ENCODE measurements at places on chromosomes 12 and 14. TPM values are rescaled to one million over a fixed set of nuclear protein-coding genes. Genes with fewer than 3 reads are reported as not detected.

DNA sequence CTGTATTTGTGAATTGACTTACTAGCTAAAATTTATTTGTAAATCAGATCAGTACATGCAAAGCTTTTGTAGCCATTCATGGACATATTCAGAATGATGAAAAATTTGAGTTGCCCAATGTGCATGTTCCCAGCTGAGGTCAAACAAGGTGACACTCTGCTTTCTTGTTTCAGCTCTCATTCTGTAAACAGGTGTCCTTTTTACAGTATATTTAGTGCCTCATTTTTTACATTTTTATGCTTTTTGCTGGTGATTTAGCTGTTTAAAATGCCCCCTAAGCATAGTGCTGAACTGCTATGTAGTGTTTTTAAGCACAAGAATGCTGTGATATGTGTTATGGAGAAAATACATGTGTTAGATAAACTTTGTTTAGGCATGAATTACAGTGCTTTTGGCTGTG is 76.3 kb downstream of the MIA2 start:
- DNase-seq: no peak

DNA sequence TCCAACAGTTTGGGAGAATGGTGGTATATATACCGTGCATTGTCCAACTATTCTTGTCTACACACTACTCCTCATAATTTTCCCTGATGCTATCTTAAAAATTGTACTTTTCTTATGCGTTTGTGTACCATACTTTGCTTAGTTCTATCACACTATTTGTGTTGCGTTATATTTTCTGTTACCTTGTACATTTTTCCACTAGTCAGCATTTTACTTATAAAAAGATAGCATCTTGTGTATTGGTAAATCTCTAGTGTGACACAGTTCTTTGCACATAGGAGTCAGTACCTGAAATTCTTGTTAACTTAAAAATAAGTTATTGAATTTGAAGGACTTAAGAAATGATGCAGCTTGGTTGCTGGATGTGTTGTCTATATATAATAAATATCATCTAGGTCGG is 201.8 kb upstream of the LMO3 start:
- no peak for DNase-seq

DNA sequence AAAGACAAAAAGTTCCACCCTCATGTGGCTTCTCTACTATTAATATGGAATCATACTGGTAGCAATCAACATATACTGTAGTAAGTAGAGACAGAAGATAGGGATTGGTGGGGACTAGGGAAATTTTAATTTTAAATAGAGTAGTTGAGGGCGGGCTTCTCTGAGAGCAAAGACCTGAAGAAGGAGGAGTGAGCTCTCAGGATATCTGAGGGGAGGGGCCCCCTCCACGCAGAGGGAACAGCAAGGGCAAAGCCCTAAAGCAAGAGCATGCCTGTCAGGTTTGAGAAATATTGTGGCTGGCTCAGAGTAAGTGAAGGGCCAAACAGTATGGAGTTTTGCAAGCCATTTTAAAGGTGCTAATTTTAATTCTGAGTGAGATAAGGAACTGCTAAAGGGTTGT is 64.3 kb downstream of the PCNX1 start:
- no peak for DNase-seq

DNA sequence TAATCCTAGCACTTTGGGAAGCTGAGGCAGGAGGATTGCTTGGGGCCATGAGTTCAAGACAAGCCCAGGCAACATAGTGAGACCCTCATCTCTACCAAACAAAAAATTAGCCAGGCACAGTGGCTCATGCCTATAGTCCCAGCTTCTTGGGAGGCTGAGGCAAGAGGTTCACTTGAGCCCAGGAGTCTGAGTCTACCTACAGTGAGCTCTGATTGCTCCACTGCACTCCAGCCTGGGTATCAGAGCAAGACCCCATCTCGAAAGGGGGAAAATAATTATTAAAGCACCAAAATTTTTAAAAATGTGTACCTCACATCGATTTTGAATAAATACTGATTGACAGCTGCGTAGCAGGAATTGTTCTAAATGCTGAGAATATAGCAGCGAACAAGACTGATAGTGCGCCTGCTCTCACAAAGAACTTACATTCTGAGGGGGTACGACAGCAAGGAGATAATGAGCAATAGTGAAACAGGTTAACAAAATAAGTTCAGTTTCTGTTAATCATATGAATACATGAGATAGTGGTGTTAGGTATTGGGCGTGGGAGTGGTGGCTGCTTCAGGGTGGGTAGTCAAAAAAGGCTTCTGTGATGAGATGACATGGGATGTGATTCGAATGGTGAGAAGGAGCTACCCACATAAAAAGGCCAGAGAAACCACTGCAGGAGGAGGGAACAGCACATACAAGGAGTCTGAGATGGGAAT is 19.6 kb downstream of the HCFC2 start:
- no peak for DNase-seq

DNA sequence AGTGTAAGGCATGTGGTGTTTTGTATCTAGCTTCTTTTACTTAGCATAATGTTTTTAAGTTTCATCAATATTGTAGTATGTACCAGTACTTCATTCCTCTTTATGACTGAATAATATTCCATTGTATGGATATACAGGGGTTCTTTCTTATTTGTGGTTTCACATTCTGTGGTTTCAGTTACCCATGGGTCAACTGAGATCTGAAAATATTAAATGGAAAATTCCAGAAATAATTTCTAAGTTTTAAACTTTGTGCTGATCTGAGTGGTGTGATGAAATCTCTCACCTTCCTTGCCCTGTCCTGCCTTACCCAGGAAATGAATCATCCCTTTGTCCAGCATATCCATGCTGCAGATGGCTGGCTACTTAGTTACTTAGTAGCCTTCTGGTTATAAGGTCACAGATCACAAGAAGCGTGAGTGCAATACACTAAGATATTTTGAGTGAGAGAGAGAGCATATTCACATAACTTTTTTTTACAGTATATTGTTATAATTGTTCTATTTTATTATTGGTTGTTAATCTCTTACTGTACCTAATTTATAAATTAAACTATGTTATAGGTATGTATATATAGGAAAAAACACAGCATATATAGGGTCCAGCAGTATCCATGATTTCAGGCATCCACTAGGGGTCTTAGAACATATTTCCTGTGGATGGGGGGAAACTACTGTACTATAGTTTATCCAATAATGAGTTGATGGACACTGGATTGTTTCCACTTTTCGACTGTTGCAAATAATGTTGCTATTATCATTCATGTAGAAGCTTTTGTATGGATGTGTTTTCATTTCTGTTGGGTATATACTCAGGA is 59.6 kb upstream of the LRTM2 start:
- DNase-seq: no peak

The NOVA1 gene
- 22.4 TPM for total RNA-seq

The CDK2 gene
- 84.9 TPM for total RNA-seq

Data from esophagus muscularis mucosa (tissue), 4 donors.